ENCODE measurements at places on chromosomes 13 and 19.

DNA sequence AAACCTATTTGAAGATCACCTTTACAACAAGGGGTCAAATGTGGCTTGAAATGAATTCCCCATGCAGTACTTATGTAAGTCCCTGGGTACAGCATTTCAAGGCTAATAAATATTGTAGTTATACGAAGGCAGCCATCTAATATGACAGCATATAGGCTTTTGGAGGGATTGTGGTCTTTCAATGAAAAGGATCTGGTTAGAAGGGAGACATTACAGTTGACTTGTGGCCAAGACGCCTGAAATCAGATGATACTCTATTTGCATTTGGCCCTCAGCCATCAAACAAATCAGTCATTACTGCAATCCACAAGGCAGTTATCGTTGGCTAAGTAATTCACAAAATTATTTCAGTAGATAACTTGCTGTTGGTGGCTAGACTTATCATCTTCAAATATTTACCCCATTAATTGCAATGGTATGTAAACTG lies 242.7 kb downstream of the DCLK1 start:
- peak; percentile 45 for DNase-seq

- no peak for DNase-seq
Measured at GRCh38 chr19:47377801-47378200, 28.7 kb downstream of the DHX34 start.

- no peak for DNase-seq
Measured at GRCh38 chr19:13861392-13861713, 15.6 kb upstream of the NANOS3 start.

- DNase-seq: no peak
Measured at GRCh38 chr19:8513036-8513686, 806 bp downstream of the ZNF414 start.

DNA sequence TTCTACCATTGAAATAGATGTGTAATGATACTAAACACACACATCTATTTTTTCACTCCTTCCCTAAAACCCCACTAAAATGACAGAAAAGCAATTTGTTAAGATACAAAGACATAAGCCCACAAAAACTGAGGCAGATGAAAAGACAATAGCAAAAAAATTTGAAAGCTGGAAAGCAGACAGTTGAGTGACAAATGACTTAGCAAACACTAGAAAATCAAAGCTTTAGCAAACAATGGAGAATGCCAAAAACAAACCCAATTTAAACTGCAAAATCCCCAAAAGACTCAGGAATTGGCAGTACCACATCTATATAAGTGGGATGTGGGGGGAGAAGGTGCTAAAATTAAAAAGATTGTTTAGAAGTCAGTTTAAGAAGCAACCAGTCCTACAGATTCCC lies 9.5 kb downstream of the TSC22D1 start:
- DNase-seq: no peak

DNA sequence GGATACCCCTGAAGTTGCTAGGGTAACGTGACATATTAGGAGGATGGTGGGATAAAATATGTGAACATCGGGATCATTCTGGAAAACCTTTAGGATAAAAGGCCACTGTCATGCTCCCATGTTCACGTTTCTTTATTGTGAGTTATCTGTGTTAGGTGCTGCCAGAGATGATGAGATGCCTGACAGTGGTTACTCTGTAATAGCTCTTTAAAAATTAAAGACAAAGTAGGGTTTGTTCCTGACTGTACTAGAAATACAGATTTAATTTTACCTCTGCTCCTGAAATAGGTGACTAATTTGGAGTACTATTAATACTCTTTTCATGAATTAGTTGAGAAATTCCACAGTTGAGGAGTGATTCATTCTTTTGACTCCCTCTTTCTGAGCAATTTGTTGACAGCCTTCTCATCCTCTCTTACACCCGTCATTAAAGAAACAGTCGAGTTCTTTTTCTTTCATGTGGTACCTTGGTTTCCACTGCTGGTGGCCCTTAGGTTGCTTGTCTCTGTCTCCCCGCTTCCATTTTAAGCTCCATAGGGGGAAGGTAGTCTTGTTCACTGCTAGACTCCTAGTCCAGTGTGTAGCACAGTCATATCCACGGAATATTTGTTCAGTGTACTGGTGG lies 28.4 kb downstream of the SAE1 start:
- DNase-seq: no peak

GRCh38 chr13:78309497-78310180 lies 293.7 kb downstream of the POU4F1 start:
- no peak for DNase-seq

- DNase-seq: no peak
Measured at GRCh38 chr19:39080431-39080830, 3.7 kb upstream of the ACP7 start.

DNA sequence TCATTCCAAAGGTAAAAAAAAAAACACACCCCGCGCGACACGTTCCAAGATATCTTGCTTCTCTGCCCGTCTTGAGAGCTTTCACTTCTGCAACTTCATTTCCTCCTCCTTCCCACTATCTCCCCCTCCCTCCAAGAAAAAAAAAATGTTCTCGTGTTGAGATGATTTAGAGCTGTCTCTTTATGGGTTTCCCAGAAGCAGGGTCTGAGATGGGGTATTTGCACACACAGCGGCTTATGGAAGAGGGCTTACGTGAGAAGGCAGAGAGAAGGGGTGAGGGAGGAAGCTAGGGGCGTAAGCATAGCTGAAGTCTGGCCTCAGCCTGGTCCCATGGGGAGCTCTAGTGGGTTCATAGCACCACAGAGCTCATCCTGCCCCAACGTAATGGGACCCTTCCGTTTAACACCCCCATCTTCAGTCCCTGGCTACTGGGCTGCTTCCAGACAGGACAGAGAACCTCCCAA lies 31.3 kb upstream of the USE1 start:
- DNase-seq: peak; percentile 37

- no peak for DNase-seq
Measured at GRCh38 chr13:109012115-109012514, 382.7 kb downstream of the MYO16 start.

DNA sequence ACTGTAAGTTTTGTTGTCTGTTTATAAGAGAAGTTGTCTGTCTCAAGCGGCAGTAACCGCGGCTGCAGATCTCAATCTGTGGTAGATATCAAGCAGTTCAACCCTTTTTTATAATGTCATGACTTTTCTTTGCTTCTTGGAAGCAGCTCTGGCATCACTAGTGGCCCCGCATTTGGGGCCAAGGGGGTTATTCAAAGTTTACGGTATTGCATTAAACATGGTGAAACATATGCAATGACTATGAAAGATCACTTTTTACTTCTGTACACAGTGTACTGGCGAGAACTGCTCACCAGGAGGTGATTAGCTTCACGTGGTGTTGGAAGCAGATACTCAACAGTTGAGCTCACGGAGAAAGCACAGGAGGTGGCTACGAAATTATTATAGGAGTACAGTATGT lies 4.6 kb upstream of the FFAR3 start:
- DNase-seq: no peak

GRCh38 chr13:70088926-70089325 lies 18.7 kb upstream of the ATXN8OS start:
- no peak for DNase-seq

- no peak for DNase-seq
Measured at GRCh38 chr19:55461974-55462626, 658 bp upstream of the ISOC2 start.

GRCh38 chr19:20233105-20233504 lies 66.1 kb downstream of the ZNF486 start:
- DNase-seq: no peak

- no peak for DNase-seq
Measured at GRCh38 chr13:44030615-44031014, 150.9 kb downstream of the LACC1 start.

DNA sequence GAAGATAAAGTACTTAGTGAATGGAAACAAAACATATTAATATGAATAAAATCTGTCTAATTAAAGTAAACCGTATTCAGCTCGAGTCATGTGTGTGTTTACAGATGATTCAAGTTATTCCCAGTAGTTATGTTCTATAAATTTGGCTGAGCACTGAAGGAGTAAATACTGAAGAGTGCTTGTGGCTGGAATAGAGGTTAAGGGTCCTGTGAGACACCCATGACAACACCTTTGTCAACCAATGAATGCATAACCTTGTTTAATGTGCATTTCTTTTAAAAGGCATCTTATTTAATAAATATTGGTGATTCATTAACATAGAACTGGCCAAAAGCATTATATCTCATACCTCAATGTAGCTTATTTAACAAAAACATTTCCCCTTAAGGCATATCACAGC lies 577.8 kb upstream of the SLITRK5 start:
- DNase-seq: no peak

DNA sequence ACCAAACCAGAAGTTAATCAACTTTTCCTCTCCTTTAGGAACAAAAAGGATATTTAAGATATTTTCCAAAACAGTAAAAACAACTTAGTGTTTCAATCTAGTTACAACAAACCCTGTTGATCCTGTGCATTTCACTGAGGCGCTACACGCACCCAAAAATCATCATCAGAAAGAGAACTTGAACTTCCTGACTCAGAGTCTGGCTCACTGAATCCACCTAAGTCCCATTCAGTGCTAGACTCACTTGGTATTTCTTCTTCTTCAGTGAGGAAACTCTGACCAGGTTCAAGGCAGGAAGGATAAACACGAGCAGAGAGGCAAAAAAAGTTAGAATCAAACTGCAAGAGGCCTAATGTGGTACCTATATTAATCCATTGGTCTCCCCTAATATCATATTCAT lies 2.2 kb downstream of the KBTBD6 start:
- no peak for DNase-seq

DNA sequence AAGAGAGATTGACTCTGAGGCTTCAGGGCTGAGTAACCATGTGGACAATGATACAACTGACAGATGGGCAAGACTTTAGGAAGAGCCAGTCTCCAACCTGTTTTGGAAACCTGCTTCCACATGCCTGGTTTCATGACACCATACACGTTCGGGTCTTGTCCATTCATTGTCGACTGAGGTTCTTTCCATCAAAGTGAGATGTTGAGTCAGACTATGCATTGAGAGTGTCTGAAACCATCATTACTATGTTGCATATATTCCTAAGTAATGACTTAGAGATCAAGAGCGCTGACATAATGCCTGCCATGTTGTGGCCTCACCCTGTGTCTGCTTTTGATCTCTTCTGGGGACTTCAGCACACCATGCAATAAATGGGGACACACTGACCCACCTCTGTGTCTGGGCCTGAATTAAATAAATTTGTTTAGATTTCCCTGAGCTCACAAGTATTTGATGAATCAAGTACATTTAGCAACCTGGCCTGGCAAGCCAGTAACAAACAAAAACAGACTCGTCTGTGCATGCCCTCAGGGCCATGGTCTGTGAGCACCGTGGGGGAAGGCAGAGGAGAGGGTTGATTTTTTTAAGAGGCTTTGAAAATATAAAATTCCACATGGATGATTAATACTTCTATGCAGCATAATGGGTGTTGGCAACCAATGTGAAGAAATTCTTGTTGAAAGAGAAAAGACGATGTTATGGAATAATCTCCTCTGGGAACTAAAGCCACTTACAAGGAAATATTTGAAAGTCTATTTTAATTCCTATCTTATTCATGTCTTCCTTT lies 49.9 kb upstream of the UBAC2 start:
- DNase-seq: peak; percentile 36

- DNase-seq: no peak
Measured at GRCh38 chr13:101185606-101186005, 230.7 kb downstream of the NALCN start.

DNA sequence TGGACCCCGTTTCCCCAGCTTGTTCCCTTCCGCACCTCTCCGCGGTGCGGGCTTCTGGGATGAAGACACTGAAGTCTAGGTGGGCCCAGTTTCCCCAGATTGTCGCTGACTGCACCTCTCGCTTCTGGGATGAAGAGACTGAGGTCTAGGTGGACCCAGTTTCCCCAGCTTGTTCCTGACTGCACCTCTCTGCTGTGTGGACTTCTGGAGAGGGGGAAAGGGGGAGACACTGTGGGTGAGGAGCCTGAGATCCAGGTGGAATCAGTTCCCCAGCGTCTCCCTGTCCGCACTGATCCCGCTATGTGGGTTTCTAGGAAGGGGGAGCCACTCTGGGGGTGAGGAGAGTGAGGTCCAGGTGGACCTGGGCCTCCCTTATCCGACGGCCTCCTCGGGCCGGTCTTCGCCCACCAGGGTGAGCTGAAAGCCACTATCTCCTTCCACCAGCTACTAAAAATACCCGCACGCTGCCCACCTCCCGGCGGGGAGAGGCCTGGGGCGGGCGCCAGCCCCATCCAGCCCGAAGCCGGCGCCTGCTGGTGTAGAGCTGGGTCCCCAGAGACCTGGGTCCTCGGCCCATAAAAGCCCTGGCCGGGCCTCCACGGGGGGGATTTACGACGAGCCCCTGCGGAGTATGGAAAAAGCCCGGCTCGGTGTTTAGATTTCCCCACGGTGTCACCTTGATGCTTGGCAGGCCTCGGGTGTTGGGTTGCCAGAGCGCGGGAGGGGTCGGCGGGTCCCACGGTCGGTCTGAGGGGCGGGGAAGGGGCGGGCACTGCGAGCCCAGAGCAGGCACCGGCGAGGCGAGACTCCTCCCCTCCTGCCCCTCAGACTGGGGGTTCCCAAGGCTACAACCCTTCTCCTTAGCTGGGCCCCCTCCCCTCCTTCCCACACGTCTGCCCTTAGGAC lies 10.6 kb downstream of the FUT6 start:
- DNase-seq: peak; percentile 2

- DNase-seq: no peak
Measured at GRCh38 chr19:40650749-40651305, 39.6 kb downstream of the NUMBL start.

- no peak for DNase-seq
Measured at GRCh38 chr19:14393329-14393728, 12.1 kb downstream of the ADGRE5 start.

GRCh38 chr13:65744836-65745235 lies 1485.3 kb downstream of the PCDH9 start:
- DNase-seq: peak; percentile 56

DNA sequence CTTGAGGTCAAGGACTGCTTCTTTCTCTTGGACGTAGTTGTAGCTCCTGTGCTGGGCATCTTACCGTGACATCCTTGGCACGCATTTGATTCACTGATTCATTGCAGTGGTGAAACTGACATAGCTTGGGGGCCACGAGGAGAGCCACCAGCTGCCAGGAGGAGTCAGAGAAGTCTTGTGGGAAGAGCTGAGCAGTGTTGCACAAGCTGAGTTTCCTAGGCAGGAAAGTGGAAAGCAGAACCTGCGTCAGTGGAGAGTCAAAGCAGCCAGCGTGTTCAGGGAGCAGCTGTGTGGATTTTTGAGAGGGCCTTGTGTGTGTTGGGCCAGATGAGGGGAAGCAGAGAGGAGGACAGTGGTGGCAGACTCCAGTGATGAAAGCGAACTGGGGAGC lies 5.3 kb upstream of the GPR183 start:
- peak; percentile 64 for DNase-seq

DNA sequence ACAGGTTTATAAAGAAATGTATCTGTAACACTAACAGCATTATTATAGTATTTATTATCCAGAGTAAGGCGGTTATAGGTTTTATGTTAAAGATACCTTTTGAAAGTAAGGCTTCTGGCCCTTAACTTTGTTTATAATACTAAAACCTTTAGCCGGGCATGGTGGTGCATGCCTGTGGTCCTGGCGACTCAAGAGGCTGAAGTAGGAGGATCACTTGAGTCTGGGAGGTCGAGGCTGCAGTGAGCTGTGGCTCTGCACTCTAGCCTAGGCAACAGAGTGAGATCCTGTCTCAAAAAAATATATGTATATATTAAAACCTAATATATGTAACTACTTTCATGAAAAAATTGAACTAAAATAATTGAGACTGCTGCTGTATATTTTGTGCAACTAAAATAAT lies 98.7 kb upstream of the KLF5 start:
- no peak for DNase-seq

All from fibroblast of skin of left quadriceps (primary cell).